ENCODE measurements at places on chromosomes 2 and 18. TPM values are rescaled to one million over a fixed set of nuclear protein-coding genes. Genes with fewer than 3 reads are reported as not detected.
A peak's percentile ranks its signal among the peaks of the same experiment; 100 is the strongest.

GRCh38 chr2:8575834-8576423 lies 105.9 kb upstream of the ID2 start:
- peak; percentile 60 for DNase-seq

- DNase-seq: no peak
These were observed 288.2 kb downstream of the BCL2 start for GRCh38 chr18:63031375-63031774.

DNA sequence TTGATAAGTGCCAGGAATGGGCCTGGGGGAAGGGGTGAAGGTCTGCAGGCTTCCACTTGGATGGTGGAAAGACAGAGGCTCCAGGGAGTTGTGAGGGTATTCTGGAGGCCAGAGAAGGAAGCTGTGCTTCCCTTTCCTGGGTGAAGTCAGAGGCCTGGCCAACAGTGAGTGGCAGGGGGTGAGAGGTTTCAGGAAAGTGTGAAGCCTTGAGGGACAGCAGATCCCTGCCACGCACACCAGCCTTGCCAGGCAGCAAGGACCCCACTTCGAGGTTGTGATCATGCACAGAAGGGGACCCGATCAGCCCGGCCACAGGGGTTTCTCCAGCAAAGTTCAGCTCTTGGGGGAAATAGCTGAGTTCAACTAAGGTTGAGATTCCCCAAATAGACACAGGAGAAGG lies 66.5 kb downstream of the SMAD7 start:
- no peak for DNase-seq

Gene HRH4
- 0.24 TPM for total RNA-seq

GRCh38 chr2:178811901-178812300 lies 4.7 kb upstream of the TTN start:
- no peak for DNase-seq

DNA sequence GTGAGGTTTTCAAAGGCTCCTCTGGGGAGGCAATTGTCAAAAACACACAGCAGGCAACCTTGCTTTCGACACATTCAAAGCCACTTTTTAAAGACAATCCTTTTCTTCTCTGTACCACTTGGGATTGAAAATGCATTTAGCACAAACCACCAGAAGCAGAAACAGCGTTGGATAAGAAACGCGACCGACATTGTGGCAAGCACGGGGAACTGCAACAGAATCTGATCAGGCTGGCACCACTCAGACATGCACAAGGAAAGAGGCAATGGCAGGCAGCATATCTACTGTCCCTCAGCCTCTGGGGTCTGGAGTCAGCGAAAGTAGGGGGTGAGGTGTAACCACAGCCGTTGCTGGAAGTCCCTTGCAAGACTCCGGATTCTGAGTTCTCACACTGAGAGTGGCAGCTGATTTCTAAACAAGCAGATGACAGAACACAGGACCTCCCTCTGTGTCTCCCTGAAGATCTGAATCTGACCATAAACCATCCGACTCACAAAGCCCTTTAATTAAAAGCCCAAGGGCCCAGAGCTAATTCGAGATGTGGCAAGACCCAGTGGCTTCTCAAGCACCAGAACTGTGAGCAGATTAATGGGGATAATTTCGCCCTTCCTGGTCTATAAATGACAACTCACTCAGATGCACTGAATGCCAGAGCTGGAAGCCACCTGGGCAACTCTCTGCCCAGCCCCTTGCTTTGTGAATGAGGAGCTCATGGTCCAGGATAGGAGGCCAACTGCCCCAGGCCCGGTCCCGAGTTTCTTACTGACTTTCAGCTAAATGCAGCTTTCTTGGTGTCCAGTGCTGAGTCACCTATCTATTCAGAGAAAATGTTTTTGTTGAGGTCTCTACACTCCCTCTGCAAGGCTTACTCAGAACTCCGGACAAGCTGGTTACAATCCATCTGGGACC lies 29.6 kb downstream of the CYRIA start:
- no peak for DNase-seq

- DNase-seq: no peak
These were observed 35.8 kb downstream of the IMPA2 start for GRCh38 chr18:12017081-12017480.

Gene HYCC2
- total RNA-seq: 19.6 TPM

DNA sequence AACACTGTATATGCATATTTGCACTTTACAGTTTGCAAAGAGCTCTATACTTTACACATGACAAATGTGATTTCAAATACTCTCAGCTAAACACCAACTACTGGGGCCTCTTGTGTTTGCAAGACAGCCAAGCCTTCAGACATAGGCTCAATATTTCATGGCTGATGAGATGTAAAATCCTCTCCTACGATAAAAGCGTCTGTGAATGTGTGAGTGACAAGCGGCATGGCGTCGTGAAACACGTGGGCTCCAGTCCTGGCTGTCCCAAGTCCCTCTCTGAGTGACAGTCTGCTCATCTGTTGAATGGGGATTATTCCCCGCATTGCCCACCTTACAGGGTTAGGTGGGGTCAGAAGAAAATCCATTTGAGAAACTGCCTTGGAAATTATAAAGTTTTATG lies 489.8 kb downstream of the RNF144A start:
- DNase-seq: no peak

GRCh38 chr2:40741532-40741931 lies 289.6 kb upstream of the SLC8A1 start:
- DNase-seq: no peak

GRCh38 chr2:209614690-209615369 lies 156.8 kb upstream of the UNC80 start:
- DNase-seq: no peak

Gene SLC40A1
- 23.0 TPM for total RNA-seq

GRCh38 chr2:216588861-216589710 lies 44.1 kb upstream of the IGFBP2 start:
- no peak for DNase-seq

Gene CHRND
- total RNA-seq: 0.60 TPM

- no peak for DNase-seq
These were observed 49.0 kb upstream of the GLI2 start for GRCh38 chr2:120686511-120687168.

DNA sequence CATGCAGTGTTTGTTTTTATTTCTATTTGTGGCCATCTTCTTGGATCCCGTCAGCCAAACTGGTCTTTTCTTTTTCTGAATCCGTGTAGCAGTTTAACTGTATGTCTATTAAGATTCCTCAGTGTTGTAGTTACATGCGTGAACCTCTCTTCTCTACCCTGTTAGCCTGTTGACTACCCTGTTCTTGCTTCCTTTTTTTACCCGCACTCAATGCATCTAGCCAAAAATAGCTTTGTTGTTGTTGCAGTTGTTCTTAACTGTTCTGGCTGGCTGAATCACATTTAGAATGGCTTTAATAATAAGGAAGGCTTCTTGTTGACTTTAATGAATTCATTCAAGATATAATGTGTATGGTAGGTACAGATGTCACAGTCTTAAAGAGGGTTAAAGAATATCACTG lies 137.1 kb downstream of the LCLAT1 start:
- DNase-seq: no peak

GRCh38 chr2:124209441-124209840 lies 184.4 kb downstream of the CNTNAP5 start:
- no peak for DNase-seq

- DNase-seq: no peak
These were observed 38.3 kb downstream of the TNS1 start for GRCh38 chr2:217964275-217965161.

DNA sequence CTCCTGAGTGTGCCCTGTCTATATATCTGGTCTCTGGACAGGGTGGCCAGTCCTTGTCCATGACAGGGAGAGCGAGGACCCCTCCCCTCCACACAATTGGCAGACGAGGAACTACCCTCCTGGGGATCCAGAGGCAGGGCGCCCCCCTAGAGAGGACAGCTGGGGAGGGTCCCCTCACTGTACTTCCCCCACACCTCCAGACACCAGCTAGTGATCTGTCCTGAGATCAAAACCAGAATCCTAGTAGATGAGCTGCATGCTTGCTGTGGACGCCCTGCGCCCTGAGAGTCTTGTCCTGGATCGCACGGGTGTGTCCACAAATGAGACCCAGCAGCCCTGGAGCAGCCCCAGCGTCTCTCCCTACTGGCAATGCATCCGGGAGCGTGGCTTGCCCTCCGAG lies 83.4 kb upstream of the PXDN start:
- DNase-seq: no peak

DNA sequence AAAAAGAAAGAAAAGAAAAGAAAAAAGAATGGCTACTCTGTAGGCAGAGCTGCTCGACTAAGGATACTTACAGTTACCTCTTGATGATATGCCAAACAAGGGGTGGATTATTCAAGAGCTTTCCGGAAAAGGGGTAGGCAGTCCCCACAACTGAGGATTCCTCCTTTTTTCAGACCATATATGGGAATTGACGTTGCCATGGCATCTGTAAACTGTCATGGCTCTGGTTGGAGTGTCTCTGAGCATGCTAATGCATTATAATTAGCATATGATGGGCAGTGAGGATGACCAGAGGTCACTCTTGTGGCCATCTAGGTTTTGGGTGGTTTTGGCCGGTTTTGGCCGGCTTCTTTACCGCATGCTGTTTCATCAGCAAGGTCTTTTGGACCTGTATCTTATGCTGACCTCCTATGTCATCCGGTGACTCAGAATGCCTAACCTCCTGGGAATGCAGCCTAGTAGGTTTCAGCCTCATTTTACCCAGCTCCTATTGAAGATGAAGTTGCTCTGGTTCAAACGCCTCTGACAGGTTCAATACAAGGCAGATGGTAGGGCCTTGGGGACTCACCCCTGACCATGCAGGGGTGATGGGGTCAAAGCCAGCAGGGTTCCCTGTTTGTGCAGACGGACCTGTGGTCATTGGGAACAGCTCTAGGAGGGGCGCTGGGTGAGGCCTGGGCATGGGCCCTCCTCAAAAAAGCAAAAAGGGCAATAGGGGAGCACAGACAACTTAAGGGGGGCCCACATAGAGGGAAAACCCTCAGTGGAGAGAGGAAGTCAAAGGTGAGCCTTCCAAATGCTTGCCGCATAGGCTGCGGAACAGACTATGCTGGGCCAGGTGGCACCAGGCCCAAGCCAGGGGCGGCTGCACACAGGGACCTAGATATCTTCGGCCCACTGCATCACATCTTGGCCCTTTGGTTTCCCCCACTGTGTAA lies 251.2 kb upstream of the RAB6C start:
- no peak for DNase-seq

- DNase-seq: no peak
These were observed 131.1 kb downstream of the FMNL2 start for GRCh38 chr2:152466041-152466440.
